ENCODE measurements at places on chromosomes 7 and 10. TPM values are rescaled to one million over a fixed set of nuclear protein-coding genes. Genes with fewer than 3 reads are reported as not detected.

GRCh38 chr10:57188846-57189245, 827.8 kb upstream of the ZWINT start:
- DNase-seq: no peak

DNA sequence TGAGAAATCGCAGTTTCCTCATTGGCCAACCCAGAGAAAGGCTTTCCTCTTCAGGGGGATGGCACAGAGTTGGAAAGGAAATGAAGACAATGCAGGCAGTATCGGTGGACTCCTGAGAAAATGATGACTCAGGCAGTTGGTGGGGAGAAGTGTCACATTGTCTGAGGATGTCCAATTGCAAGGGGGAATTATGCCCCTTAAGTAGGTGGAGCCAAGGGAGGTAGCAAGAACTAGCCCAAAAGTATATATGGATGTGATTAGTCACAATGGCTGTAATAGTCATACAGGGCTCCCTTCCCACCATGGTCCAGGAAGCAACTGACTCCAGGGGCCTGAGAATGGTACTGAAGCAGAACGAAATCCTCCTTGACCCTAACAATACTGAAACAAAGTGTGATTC, 58.3 kb upstream of the EGFR start:
- no peak for DNase-seq

- no peak for DNase-seq
These were observed 139.1 kb upstream of the NPS start for GRCh38 chr10:127410030-127410429.

DNA sequence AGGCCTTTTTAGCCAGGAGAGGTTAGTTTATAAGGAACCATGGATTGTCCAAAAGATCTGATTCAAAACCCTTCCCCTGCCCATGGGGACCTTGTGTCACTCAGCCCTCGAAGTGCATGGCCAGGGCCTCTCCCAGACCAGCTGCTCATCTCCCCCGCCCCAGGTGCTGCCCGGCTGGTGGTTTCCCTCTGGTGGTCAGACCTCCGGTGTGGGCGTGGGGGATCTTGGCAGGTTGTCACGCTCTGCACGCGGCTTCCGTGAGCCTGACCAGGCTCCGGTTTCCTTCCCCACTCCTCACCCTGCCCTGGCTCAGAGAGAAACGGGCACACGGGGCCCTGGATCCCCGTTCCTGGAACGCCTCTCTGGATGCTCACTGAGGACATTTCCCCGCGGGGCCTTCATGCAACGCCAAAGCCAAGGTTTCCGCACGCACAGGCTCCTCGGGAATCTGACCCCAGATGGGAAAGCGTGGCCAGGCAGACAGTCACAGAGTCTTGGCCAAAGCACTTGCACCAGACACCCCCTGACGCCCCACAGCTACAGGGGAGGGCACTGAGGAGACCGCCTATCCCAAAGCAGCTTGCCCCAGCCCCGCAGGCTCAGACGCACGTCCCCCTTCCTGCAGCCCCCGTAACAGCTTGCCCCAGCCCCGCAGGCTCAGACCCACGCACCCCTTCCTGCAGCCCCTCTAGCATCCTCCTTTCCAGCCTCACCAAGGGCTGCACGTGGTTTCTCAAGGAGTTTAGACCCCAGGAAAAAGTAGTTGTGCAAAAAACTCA, 7.8 kb upstream of the DIP2C start:
- no peak for DNase-seq

DNA sequence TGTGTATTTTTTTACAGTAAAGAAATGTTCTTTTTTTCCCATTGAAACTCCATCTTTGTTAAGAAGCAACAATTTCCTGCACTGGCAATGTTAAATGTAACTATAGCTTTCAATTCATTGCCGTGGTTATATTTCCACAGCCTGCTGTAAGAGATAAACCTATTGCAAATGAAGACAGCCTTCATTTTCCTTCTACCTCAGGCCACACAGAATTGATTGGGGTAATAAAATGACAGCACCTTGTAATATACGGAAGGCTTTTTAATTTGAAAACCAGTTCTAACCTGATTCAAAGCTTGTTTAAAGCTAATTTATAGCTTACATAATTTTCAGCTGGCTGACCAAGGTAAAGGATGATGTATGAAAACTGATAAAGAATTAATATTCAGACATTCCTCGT, 161.9 kb downstream of the PHF14 start:
- no peak for DNase-seq

TMEM229A gene
- not detected for total RNA-seq

All from muscle of leg (tissue), 16 donors.